Astrocyte of the hippocampus (primary cell): ENCODE measurements at places on chromosomes 2 and 18.
A peak's percentile ranks its signal among the peaks of the same experiment; 100 is the strongest.

GRCh38 chr18:49300538-49300937 lies 159.9 kb downstream of the DYM start:
- DNase-seq = no peak

DNA sequence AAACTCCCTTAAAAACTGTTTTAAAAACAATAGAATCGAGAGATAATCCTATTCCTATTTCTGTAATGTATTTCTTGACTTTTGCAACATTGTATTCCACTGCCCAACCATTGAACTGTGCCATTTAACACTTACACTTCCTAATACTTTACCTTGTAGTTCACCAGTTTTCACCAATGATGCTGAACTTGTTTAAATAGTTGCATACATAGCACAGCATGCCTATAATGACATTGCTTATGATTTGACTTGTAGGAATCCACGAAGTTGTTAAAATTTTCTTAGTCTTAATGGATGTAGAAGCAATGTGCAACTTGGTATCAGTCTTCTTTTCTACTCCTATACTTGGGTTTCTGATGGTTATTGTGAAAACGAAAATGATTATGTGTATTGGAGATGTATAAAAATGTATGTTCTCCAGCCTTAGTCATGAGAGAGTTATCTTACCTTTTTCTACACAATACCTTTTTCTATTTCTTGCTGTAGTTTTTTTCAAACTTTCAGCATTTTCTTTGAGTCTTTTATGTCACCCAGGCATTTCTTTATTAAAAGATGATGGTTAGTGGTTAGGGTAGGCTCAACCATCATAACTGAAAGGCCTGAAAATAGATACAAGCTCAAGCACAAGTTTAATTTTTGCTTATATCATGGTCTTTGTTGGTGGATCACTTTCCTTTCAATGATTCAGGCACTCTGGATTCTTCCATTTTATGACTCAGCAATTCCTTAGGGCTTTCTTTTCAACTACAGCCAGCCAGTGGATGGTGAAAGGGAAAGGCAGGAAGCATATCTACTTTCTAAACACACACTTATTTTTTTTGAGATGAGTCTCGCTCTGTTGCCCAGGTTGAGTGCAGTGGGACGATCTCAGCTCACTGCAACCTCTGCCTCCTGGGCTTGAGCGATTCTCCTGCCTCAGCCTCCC lies 9.4 kb downstream of the GPD2 start:
- peak; percentile 79 for DNase-seq

- peak; percentile 100 for DNase-seq
Observed at GRCh38 chr2:26785431-26786206, at the start of gene CENPA. TSS of gene CENPA (plus strand) at chr2:26786056. CDS start at chr2:26786197, 141 bp downstream.

- DNase-seq = peak; percentile 87
Observed at GRCh38 chr2:235779444-235779896, 285.6 kb downstream of the AGAP1 start.

DNA sequence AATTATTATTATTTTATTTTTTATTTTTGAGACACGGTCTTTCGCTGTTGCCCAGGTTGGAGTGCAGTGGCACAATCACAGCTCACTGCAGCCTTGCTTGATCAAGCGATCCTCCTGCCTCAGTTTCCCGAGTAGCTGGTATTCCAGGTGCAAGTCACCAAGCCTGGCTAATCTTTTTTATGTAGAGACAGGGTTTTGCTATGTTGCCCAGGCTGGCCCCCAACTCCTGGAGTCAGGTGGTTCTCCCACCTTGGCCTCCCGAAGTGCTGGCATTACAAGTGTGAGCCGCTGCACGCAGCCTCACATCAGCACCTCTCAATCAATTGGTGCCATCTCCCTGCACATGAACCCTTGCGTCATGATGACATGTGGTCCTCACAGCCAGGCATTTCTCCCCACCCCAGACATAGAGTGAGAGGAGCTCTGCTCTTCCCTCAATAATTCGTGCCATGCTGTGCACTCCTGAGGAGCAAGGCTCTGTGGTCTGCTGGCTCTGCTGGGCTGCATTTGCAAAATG lies 5.9 kb downstream of the INPP5D start:
- DNase-seq = no peak

DNA sequence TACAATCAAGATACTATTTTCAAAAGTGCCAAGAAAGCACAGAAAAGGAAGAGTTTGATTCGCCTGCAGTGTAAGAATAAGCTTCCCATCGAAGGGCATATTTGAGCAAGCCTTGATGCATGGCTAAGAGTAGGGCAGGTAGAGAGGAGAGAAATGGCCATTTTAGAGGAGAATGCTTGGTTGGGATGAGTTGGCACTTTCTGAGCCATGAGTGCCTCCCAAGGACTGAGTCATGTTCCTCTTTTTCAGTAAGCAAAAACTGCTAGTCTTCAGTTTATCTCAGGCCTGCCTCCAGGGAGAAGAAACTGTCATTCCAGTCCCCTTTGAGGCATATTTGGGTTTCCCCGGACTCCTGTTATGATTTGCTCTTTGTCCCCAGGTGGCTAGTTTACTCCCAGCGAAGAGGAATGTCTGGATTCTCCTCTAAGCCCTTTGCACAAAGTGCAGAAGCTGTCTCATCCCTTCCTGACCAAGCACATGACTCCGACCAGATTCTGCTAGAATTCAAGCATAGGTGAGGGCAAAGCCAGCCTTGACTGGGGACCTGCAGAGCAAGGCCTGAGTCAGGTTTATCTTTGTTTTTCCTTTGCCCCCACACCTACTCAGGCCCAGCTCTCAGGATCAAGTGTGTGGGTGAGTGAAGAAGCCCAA lies 115.2 kb downstream of the TTC32 start:
- DNase-seq = peak; percentile 42

DNA sequence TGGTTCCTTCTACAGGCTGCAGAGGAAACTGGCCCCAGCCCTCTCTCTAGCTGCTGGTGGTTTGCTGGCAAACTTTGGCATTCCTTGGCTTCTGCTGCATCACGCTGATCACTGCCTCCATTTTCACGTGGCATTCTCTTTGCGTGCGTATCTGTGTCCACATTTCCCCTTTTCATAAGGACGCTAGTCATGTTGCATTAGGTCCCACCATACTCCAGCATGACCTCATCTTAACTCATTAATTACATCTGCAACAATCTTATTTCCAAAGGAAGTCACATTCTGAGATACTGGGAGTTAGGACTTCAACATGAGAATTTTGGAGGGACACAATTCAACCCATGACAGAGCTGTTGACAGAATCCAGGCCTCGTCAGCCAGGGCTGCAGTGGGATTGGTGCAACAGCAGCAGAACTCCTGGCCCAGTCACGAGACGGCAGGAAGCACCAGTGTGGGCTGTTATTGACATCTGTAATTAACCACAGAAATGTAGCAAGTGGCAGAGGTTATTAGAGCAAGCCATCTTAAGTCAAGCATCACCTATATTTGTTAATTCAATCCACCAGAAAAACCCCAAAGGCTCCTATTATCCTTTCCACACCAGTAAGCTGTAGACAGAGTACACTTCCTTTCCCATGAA lies 132.4 kb downstream of the TMEM163 start:
- no peak for DNase-seq

GRCh38 chr2:103605071-103605780 lies 843.4 kb downstream of the TMEM182 start:
- no peak for DNase-seq

DNA sequence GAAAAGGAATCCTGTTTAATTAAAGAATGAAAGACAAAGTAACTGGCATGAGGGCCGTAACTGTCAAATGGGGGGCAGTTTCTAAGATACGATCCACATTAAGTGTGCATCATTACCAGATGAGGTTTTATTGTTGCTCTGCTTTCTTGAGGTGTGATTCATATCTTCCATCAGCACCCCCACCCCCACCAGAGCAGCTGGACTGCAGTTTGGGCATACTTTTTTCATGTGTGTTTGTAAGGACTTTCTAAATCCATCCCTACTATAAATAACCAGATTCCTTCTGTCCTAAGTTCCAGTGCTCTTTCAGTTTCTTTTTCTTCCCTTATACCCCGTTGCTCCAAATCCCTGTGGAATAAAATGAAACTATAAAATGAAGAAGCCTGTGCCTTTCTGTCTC lies 142.1 kb downstream of the CDCA7 start:
- DNase-seq = peak; percentile 36

DNA sequence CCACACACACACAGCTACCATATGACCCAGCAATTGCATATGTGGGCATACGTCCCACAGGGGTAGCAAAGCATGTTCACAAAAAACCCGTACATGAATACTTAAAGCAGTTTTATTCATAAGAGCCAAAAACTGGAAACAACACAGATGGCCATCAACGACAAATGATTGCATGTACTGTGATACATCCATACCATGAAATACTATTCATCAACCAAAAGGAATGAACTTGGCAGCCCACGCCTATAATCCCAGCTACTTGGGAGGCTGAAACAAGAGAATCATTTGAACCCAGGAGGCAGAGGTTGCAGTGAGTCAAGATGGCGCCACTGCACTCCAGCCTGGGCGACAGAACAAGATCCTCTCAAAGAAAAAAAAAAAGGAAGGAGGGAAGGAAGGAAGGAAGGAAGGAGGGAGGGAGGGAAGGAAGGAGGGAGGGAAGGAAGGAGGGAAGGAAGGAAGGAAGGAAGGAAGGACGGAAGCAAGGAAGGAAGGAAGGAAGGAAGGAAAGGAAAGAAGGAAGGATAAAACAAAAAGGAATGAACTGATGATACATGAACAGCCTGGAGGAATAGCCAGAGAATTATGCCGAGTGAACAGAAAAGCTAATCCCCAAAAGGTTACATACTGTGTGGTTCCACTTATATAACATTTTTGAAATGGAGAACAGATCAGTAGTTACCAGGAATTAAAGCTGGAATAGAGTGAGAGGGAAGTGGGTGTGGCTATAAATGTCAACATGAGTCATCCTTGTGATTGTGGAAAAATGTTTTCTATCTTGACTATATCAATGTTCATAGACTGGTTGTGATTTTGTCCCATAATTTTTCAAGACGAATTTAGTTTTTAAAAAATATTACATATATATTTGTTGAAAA lies 19.6 kb upstream of the YPEL5 start:
- DNase-seq = no peak

DNA sequence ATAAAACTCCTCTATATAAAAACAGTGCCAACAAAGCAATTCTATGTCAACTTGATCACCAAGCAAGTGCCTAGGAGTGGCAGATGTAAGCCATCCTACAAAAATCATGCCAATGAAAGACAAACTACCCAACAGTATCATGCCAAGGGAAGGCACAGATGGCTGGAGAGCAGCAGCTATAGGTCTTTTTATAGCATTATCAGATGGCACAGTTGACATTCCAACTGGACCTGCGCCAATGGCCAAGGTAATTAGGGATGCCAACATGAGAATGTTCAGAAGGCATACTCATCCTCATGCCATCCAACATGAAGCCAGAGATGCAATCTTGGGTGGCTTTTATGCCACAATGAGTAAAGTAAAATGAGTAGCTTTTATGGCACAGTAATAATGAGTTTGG lies 237.3 kb downstream of the OTX1 start:
- DNase-seq = no peak

DNA sequence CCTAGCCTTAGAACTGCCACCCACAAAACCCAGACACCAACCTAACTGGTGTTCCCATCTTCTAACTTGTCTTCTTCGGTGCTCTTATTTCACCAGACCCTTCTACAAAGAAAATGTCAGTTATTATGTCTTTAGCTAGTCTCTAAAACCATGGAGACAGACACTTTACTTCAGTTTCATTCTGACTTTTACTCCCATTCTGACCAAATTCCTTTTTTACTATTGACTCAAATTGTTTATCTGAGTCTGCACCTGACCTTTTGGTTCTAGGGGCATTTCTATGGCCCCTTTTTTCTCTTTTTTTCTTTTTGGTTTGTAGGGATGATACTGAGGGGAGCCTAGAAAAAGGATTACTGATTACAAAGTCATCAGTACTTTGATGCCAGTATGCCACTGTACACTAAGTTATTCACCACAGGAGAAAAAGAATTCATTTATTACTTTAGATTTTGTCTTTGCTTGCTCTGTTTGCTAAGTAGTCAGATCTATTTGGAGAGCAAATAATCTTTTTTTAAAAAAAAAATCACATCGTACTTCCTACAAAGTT lies 6.8 kb upstream of the SLC1A4 start:
- DNase-seq = no peak

DNA sequence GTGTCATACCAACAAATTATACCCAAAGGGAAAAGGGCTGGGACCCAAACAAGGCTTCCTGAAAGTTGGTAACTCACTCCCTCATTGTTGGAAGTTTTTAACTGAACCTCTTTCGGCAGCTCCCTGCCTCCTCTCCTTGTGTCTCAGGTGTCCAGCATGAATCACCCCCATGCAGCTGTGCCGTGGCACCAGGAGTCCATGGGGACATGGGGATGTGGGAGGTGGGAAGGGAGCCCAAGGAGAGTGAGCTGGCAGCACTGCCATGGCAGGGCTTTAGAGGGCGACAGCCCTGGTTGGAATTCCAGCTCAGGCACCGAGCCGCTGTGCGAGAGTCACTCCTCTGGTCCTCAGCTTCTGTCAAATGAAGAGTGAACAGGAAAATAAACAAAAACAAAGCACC lies 12.5 kb upstream of the GYPC start:
- DNase-seq = no peak

- no peak for DNase-seq
Observed at GRCh38 chr18:78169174-78169864, 810.3 kb upstream of the SALL3 start.

GRCh38 chr2:54574107-54574859 lies 118.2 kb downstream of the SPTBN1 start:
- DNase-seq = no peak

GRCh38 chr18:79898952-79899608 lies 52.4 kb downstream of the SLC66A2 start:
- no peak for DNase-seq
